AG04450 (cell line): ENCODE measurements at places on chromosomes 4 and X.

DNA sequence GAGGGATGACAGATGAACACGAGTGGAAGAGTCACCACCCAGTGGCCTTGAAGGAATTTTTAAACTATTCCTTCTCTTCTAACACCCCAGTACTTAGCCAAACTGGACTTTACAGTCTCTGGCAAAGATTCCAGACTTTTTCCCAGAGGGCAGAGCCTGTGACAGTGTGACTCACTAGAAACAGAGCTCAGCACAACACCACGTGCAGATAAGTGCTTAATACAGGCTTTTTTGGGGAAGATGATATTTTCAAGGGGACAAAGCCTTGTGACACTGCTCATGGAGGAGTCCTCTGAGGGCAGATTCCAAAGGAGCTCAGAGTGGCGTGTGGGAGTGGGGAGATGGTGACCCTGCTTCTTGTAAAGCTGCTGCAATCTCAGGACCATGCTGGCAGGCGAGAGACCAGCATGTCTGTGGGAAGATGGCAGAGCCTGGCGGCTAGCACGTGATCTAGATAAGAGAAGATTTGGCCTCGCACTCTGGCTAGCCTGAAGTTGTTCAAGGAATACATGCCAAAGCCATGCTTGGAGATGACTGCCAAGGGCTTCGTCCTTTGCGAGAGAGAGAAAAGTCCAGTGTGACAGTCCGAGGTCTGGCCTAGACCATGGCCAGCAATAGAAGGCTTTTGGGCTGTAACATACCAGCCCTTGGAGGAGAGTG is 2.4 kb downstream of the RAB33A start:
- no peak for DNase-seq

- no peak for DNase-seq
Observed at GRCh38 chrX:115559672-115560071, 1.3 kb upstream of the PLS3 start.

DNA sequence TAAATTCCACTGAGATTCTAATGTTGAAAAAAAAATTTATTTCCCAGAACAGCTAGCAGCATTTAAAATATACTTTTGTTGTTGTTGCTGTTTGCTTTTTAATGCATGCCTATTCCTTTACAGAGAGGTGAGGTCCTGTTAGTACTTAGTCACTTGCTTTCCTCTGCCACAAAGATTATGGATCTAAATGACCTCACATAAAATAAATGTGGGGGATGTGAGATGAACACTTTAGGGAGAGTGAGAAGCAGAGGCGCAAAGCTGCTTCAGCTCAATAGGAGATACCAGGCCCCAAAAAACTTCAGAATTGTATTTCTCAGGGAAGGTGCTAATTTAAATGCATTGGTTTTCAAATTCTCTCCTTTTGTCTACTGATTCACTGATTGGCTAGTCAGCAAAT is 4.0 kb downstream of the LDB2 start:
- DNase-seq, result no peak

GRCh38 chr4:119049342-119049741 is 86.3 kb upstream of the MYOZ2 start:
- no peak for DNase-seq

DNA sequence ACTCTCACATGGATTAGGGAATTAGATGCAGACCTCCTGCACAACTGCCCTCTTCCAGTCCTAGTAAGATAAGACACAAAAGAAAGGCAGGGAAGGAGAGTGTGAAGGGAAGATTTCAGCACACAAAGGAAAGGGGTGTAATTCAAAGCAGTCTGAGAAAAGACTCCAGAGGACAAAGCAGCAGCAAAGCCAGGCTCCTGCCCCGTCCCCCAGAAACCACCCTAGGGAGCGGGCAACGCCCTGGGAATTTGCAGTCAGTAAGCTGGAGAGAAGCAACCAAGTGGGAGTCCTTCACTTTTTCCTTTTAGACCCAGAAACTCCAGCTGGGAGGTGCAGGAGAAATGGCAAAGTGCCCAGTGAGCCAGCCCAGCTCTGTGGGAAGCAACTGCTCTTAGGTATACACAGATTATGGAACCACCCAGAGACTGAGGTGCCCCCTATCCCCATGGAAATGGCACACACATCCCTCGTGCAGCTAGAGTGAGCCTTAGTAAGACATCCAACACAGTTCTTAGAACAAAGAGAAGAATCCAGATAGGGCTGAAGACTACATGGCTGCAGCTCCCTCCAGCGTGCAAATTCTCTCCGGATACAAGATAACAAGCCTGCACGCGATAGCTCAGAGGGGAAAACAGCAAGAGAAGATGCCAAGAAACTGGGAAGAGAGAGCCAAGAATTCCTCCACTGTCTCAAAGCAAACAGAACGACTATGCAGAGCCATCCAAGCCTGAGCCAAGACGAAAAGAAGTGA is 26.5 kb upstream of the IRAK1 start:
- peak; percentile 48 for DNase-seq

GRCh38 chrX:97401154-97401553 is 517.4 kb downstream of the RPA4 start:
- DNase-seq, result no peak

DNA sequence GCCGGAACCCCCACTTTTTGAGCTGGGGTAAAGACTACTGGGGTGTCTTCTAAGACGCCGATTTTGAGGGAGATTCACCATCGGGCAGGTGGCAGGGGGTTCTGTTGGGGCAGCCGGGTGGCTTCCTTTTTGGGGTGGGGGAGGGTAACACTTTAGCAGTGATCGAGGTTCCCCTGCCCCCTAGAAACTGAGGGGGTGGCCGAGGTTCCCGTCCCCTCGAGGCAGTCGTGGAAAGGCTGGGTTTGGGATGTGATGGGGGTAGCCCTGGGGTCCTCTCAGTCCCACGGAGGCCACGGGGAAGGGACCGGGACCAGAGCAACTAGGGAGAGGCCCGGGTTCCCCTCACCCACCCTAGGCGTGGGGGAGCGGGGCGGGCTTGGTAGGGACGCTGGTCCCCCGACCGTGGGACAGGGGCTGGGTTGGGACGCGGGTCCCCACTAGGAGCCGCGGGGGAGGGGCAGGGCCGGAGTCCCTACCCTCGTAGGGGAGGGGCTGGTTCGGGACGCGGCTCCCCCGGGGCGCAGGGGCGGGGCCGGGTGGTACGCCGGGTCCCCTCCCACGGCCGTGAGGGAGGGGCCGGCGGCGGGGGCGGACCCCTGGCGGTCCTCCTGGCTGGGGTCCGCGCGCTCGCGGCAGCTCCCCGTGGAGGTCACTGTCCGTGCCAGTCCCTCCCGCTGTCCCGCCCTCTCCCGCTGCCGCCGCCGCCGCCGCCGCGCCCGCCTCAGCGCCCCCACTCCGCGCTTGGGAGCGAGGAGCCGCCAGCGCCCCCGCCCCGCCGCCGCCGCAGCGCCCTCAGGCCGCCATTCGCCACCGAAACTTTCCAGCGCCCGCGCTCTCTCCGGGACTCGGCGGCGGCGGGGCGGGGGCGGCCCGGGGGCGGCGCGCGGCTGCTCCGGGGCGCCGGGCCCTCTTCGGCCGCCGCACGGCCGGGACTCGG is at the start of gene TBL1X:
TBL1X (plus strand) TSS at position 624 of the 937 bp plus-strand sequence. CDS start 188,529 bp downstream, outside the sequence.
- DNase-seq, result no peak

DNA sequence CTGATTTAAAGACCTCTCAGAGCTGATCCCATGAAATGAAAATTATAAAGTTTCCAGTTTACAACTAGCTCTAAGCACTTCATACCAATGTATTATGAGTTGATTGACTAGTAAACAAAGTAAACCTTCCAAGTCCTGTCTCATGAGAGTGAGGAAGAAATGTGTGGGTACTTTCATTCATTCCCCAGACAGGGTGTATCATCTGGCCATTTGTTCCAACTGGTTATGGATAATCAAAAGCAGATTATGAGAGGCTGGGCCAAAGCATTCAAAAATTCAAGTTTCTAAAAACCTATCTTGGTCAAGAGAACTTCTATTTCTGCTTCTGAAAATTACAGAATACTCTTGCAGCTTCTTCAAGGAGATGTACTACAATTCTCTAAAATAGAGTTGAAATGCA is 193.3 kb upstream of the RASGEF1B start:
- DNase-seq, result no peak

GRCh38 chr4:79609817-79610216 is 201.8 kb upstream of the GK2 start:
- DNase-seq, result no peak

GRCh38 chrX:136714626-136715599 is 65.8 kb downstream of the ARHGEF6 start:
- DNase-seq, result no peak

DNA sequence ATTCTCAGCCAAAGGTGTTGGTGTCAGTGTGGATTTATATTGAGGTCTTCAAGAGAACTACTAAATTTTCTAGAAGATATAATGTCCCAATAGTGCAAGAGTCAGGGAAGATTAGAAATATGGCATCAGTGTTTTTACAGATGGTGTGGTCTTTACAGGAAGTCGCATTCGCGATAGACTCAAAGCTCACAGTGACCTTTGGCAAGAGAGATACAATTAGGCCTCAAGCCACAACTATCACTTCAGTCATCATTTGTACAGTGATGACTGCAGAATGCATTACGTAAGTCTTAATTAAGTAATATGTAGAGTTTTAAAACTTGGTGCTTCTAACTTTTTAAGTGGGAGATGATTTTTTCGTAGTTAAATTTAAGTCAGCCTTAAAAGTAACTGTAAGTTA is 237.2 kb upstream of the FSTL5 start:
- DNase-seq, result no peak

GRCh38 chr4:73589887-73590801 is 30.1 kb downstream of the RASSF6 start:
- no peak for DNase-seq

DNA sequence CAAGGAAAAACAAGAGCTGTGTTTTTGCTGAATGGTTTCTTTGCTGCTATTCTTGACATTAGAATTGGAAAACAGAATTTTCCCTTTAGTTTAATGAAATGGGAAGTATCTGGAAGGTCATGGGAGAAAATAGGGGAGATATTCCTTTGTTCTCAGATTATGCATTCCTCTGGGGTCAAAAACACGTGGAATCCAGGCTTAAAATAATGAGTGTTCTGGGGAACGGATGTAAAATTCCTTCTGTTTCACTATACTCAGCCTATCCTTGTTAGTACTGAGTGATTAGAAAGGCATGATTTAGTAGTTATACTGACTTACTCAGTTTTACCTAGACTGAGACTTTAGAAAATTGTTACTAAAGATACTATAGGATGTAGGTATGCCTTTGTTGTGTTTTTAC is 107.3 kb downstream of the ARHGAP10 start:
- no peak for DNase-seq

- DNase-seq, result no peak
Observed at GRCh38 chr4:44553180-44553579, 98.2 kb downstream of the YIPF7 start.

DNA sequence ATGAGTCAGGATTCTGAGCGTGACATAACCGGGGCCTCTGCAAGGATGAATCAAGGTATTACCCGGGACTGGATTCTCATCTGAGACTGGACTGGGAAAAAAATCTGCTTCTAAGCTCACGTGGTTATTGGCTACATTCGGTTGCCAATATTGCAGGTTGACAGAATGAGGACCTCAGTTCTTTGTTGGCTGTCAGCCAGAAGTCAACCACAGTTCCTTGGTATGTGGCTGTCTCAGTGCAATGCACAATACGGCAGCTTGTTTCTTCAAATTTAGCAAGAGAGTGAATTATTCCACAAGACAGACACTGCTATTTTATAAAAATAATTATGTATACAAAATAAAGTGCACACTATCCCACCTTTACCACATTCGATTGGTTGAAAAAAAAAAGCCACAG is 424.2 kb downstream of the KLHL4 start:
- no peak for DNase-seq

- DNase-seq, result no peak
Observed at GRCh38 chr4:159765382-159765781, 662.5 kb downstream of the RAPGEF2 start.

DNA sequence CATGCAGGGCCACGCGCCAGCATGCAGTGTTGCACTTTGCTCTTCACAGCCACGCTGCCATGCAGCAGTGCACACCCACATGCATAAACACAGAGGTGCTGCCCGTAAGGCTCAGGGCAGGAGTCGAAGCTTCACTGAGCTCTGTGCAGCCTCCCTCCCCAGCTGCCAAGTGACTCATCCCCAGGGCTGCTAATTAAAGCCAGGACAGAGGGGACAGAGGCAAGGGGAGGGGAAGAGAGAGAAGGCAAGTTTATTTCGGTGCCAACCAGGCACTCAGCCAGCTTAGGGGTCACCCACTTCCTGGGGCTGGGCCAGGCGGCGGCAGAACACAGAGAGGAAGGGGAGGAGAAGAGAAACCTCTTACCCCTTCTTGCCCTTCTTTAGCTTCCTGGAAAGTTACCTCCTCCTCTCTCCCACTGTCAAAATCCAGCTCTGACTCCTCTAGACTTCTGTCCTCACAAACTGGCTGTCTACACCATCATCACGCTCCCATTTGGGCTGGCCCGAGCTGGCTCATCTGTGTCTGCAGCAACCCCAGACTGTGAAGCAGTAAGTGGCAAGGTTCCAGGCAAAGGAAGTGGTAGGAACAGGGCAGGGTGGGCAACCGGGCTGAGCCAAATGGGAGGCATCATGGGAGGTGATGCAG is 6.2 kb upstream of the IQSEC2 start:
- DNase-seq, result no peak

DNA sequence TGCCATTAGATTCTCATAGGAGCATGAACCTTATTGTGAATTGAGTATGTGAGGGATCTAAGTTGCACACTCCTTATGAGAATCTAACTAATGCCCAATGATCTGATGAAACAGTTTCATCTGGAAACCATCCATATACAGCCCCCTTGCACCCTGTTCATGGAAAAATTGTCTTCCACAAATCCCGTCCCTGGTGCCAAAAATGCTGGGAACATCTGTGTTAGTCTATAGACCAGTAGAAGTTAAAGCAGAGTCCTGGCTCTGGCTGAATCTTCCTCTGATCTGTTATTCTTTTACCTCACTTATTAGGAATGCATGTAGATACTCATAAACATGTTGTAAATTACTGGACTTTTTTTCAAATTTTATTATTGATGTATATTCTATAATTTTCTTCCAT is 29.2 kb downstream of the SULT1B1 start:
- no peak for DNase-seq

- no peak for DNase-seq
Observed at GRCh38 chrX:6961286-6962005, 186.1 kb upstream of the STS start.

DNA sequence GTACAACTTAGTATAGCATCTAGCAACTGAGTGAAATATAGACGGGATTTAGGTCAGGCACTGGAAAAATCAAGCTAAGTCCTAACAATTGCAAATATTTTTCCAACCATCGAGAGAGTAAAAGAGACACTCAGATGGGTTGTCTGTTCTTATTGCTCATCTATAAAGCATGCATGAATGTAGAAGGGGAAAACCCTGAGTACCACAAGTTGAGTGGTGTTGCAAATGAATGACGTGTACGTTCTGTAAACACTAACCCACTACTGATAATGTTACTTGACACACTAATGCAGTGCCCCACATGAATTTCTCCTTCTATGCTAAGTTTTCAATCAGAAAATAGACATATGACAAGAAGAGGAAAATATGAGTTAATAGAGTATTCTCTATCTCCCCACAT is 211.2 kb downstream of the COX18 start:
- peak; percentile 65 for DNase-seq

DNA sequence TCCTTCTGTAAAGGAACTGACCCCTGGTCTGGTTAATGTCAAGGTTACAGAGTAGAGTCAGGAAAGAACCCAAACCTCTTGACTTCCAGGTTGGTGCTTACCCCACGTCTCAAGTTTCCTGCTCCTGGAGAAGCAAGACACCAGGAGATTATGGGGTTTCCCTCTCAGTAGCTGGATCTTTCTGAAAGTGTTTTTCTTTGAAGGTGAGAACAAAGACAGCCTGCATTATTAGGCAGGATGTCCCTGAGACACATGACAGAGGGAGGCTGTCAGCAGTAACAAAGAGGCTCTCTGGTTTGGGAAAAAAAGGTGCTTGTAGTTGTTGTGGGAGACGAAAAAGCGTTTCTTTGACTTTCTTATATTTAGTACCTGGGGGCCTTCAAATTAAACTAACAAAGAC is 44.7 kb upstream of the IGFBP7 start:
- DNase-seq, result no peak
